ENCODE measurements at places on chromosomes 12 and 14.

GRCh38 chr14:97723819-97724218 lies 926.6 kb downstream of the VRK1 start:
- DNase-seq, result no peak

DNA sequence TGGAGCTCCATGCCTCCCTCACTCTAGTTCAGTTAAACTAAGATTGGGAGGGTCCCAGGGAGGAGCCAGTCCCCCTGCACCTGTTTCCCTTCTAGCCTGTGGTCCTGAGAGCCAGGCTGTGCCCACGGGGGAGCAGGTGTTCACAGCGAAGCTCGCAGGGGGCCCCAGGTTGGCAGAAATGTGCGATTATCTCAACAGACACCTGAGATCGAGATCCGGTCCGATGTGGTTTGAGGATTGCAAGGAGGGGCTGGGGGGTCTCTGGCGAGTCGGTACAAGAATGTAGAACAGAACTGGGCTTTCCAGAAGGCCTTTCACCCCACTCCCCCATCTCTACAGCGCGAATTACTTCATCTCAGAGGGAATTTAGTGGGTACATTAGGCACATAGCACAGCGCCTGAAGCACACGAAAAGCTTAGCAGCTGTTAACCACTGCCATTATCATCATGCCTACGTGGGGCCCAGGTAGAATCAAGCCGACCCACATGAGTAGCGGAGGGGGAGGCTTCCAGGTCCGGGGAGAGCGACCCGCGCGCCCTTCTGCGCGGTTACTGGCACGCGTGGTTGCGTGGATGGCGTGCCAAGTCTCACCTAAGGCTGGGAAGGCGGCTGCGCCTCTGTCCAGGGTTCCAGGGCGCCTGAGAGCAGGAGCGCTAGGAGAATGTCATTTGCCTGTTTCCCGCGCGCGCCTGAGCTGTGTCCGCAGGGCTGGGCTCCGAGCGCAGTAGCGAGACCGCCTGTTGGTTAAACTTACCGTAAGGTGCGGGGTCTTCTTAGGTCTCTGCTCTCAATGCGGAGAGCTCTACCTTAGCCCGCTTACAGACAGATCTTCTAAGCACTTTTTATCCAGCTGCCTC lies 1539.5 kb upstream of the TMEM132C start:
- no peak for DNase-seq

GRCh38 chr14:34971801-34972200 lies 11.0 kb upstream of the SRP54 start:
- no peak for DNase-seq

- no peak for DNase-seq
These were observed 22.1 kb downstream of the SLC6A13 start for GRCh38 chr12:240566-240965.

DNA sequence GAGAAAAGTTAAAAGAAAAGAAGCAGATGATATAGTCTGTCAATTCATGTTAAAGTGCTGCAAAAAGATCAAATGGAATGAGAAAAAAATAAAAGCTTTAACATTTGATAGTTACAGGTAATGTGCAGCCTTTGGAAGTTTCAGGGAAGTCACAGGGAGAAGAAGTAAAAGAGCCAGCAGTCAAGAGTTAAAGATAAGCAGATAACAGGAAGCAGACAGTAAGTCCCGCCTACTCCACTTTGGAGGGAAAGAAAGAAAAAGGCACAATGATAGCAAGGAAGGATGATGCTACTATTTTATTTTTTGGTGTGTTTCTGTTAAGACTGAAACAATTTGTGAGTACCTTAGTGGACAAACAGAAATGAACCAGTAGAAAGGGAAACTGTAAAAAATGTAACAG lies 111.1 kb upstream of the KRR1 start:
- DNase-seq, result no peak

All from femur (tissue), 1 donor.